ENCODE measurements at places on chromosomes 3 and 15.
A peak's percentile ranks its signal among the peaks of the same experiment; 100 is the strongest.

- peak; percentile 70 for DNase-seq
Observed at GRCh38 chr3:149363053-149363452, 14.4 kb downstream of the TM4SF1 start.

DNA sequence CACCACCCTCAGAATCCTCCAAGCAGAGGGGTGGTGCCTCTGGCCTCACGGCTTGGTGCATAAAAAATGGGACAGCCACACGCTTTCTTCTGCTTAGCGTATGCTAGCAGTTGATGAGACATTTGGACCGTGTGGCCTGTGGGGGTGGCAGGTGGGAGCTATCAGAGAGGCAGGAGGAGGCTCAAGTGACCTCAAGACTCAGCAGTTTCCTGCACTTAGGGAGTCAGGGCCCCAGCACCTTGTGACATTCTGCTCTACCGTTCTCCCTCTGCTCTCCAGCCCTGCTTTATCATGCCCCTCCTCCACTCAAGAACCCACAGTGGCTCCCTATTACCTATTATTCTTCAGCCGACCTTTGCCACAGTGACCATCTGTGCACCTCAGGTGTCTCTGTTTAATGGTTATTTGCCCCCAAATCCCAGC is 41.0 kb upstream of the CGNL1 start:
- no peak for DNase-seq

GRCh38 chr3:183506674-183507320 is 48.7 kb downstream of the KLHL6 start:
- DNase-seq = no peak

DNA sequence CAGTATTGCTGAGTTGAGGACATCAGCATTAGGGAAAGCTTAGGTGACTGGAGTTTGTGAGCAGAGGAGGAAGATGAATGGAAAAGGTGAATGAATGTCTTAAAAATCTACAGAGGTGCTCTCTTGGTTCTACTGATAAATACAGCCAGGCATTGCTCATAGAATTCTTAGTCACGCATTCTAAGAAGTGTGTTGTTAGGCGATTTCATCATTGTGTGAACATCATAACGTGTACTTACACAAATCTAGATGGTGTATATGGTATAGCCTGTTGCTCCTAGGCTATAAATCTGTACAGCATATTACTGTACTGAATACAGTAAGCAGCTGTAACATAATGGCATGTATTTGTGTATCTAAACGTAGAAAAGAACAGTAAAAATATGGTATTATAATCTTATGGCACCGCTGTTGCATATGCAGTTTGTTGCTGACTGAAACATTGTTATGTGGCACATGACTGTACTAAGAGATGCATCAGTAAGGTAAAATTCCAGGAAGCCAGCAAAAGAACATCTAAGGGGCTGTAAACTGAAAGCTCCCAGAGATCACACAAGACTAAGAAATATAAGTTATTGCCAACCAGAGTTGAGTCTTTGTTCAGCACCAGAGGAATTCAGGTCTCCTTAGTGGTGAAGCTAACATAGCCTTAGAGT is 42.9 kb upstream of the ASB14 start:
- DNase-seq = no peak

GRCh38 chr3:55626279-55626665 is 139.2 kb upstream of the WNT5A start:
- peak; percentile 61 for DNase-seq

DNA sequence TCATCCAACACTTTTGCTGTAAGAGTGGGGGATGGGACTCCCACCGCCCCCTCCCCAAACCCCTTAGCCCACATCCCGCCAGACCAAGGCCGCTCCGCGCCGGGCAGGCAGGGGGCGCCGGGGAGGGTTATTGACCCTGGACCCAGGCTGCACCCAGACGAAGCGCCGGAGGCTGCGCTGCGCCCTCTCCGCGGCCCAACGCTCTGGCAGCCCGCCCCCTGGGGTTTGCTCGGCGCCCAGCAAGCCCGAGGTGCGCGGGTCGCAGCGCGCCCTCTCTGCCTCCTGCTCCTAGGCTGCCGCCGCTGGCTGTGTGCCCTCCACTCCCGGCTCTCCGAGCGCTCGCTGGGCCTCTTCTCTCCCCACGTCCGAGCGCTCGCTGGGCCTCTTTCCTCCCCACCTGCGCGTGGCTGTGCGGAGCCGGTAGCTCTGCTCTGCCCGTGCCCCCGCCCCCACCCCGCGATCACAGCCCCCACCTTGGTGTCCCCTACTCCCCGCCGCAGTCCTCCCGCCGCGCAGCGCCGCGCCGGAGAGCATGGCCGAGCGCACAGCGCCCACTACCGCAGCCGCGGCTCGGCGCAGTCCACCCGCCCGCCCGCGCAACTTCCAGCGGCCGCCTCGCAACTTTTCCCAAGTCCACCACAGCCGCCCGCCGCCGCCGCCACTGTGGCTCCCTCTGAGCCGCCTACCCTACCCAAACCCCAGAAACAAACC is 1.2 kb downstream of the MECOM start:
- DNase-seq = peak; percentile 36

DNA sequence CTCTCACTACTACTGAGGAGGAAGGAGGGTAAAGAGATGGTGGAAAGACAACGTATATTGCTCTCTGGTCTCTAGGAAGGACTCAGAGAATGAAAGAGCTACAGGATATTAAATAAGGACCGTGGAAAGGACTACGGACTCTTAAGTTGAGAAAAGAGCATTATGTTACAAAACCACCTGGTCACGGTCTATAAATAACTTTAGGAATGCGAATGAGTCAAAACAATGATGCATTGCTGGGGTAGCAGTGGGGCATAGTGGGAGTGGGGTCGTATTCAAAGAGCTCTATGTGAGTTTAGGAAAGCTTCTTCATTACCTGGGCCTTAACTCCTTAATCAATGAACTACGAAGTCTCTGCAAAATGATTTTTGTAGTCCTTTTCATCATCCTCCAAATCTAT is 295.7 kb upstream of the SOX14 start:
- no peak for DNase-seq

- no peak for DNase-seq
Observed at GRCh38 chr3:160196511-160197104, 28.6 kb upstream of the C3orf80 start.

All from AG10803 (cell line).